WTC11 (cell line): ENCODE measurements at places on chromosomes 1 and 21.

GRCh38 chr1:55131801-55132200, 83.4 kb downstream of the USP24 start:
- no peak overlapping the region for H3K4me3 ChIP-seq
- no peaks in the 10 kb centered on the region for H3K4me1 ChIP-seq
- no peak overlapping the region for H3K27ac ChIP-seq
- H3K36me3 ChIP-seq = peaks cover 54% of the 10 kb centered on the region
- DNase-seq = no peak
- H3K27me3 ChIP-seq = no peaks in the 10 kb centered on the region

GRCh38 chr1:51690285-51690961, 73.5 kb downstream of the OSBPL9 start:
- H3K27me3 ChIP-seq = no peaks in the 10 kb centered on the region
- no peak overlapping the region for H3K4me3 ChIP-seq
- H3K27ac ChIP-seq = no peak overlapping the region

GRCh38 chr21:38487901-38488639, 10.2 kb downstream of the ERG start:
- DNase-seq = no peak
- H3K36me3 ChIP-seq = no peaks in the 10 kb centered on the region
- H3K27ac ChIP-seq = peak overlapping the region; percentile 99

GRCh38 chr1:1529321-1529720, 11.1 kb downstream of the TMEM240 start:
- H3K27ac ChIP-seq = no peak overlapping the region
- no peaks in the 10 kb centered on the region for H3K27me3 ChIP-seq
- no peak for DNase-seq
- H3K4me3 ChIP-seq = no peak overlapping the region
- H3K4me1 ChIP-seq = no peaks in the 10 kb centered on the region

GRCh38 chr1:109579491-109579890, 31.1 kb downstream of the GNAI3 start:
- no peaks in the 10 kb centered on the region for H3K27me3 ChIP-seq
- no peak overlapping the region for H3K4me3 ChIP-seq
- peaks cover 40% of the 10 kb centered on the region for H3K36me3 ChIP-seq
- no peak for DNase-seq
- H3K27ac ChIP-seq = no peak overlapping the region
- no peaks in the 10 kb centered on the region for H3K4me1 ChIP-seq

GRCh38 chr1:183673605-183674323, 20.6 kb upstream of the APOBEC4 start:
- H3K4me3 ChIP-seq = no peak overlapping the region
- peaks cover 2% of the 10 kb centered on the region; the same call in 1 of the 2 replicates for H3K36me3 ChIP-seq
- DNase-seq = no peak
- no peaks in the 10 kb centered on the region for H3K4me1 ChIP-seq
- H3K27me3 ChIP-seq = no peaks in the 10 kb centered on the region

DNA sequence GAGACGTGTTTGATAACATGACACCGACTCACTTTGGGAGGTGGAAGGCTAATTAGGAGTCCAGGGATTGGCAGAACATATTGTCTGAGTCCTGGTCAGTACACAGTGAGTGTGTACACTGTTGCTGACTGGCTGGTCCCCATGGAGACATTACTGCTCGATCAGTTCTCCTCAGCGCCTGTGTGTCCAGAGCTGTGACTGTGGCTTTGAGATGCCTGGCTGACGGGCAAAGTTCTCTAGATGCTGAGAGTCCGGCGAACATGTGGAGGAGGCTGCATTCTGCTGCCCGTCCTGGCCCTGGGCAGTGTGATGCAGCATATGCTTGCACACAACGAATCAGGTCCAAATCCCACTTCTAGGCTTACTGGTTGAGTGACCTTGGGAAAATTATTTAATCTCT, 280.1 kb upstream of the ST6GALNAC5 start:
- no peak overlapping the region for H3K4me3 ChIP-seq
- no peaks in the 10 kb centered on the region for H3K36me3 ChIP-seq
- DNase-seq = no peak
- no peaks in the 10 kb centered on the region for H3K27me3 ChIP-seq
- H3K27ac ChIP-seq = no peak overlapping the region

DNA sequence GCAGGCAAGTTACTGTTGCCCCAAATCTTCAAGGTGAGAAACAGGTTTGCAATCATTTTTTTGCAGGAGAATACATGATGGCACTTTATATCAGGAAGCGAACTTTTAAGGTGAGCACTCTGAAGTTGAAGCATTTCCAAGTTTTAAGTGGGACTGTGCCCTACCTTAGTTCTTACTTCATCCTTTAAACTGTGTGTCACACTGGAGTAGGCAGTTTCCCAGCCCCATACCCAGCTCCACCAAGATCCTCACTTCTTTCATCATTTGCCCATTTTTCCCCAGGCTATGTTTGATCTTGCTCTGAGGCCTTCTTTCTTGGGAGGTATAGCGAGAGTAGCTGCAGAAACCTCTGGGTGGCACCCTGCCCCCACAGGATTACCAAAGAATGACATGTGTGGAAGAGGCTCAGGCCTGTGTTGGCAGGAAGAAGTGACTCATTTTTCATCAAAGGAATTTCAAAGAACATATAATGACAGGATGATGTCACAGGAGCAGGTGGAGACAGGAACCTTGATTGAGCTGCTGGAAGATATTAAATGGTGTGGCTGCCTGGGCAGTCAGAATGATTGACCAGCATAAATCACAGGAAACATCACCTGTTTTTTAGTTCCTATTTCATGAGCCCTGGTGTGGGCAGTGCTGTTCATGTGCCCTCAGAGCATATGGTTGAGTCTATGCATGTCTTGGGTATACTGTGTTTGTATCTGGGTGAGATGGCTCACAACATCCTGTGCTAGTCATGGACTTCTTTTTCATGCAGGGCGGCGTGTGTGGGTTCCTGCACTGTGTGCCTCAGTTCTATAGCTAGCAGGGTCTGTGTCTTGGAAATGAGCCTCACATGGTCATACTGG, 20.8 kb upstream of the MACF1 start:
- H3K27ac ChIP-seq = peak overlapping the region; percentile 65
- peak; percentile 52 for DNase-seq
- peaks cover 46% of the 10 kb centered on the region for H3K4me1 ChIP-seq
- H3K27me3 ChIP-seq = no peaks in the 10 kb centered on the region
- H3K36me3 ChIP-seq = peaks cover 7% of the 10 kb centered on the region

DNA sequence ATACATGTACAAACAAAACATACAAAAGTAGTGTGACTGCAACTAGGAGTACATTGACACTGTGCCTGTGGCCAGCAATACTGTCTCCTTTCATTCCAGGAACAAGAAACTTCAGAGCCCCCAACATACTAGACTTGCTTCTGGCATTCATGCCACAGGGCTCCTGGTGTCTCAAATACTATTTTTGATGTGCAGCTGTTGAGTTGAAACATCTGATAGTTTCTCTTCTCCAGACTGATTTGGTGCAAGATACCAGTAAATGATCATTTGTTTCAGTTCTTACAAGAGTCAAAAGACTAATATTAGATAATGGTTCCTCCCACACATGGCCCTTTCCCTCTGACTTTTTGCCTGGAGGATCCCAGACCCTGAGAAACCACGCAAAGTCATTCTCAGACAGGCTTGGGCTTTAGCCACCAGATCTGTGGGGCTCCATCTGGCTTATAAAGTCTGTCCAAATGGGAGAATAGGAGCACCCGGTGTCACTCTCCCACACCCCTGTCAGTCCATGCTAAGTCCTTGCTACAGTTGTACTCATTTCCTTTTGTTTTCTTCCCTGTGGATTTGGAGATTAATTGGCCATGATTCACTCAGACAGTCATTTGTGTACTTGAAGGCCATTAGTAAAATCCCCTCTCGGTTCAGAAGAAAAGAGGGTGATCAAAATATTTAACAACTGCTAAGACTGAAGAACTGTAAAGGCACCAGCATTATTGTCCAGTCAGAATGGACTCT, 163.5 kb upstream of the RUNX1 start:
- H3K4me3 ChIP-seq = no peak overlapping the region
- H3K4me1 ChIP-seq = no peaks in the 10 kb centered on the region
- DNase-seq = no peak
- H3K27me3 ChIP-seq = no peaks in the 10 kb centered on the region
- H3K36me3 ChIP-seq = no peaks in the 10 kb centered on the region
- no peak overlapping the region for H3K27ac ChIP-seq

GRCh38 chr1:234887016-234887900, 241.4 kb downstream of the TOMM20 start:
- no peaks in the 10 kb centered on the region; the same call in 1 of the 2 replicates for H3K27me3 ChIP-seq
- no peak overlapping the region for H3K27ac ChIP-seq

GRCh38 chr1:27031235-27032118, 18.8 kb upstream of the TENT5B start:
- H3K27me3 ChIP-seq = no peaks in the 10 kb centered on the region
- peak; percentile 65 for DNase-seq
- no peaks in the 10 kb centered on the region for H3K36me3 ChIP-seq
- H3K4me3 ChIP-seq = peak overlapping the region; percentile 49
- H3K4me1 ChIP-seq = peaks cover 38% of the 10 kb centered on the region
- H3K27ac ChIP-seq = peak overlapping the region; percentile 84

DNA sequence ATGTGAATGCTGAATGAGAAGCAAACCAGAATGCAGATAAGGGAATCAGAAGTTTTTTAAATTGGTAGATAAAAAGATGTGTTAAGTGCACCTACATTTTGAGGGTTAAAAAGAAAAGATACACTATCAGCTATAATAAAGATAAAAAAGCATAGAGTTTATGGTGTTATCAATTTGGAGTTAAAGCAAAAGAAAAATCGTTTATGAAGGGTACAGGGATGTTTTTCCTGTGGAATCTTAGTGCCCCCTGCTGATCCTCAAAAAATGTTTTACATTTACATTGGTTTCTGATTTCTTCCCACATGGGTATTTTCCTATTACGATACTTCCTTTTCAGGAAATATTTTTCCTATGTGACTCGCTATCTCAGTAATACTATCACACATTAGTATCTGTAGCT, 293.5 kb downstream of the MRPL39 start:
- peaks cover 12% of the 10 kb centered on the region for H3K4me1 ChIP-seq
- H3K36me3 ChIP-seq = no peaks in the 10 kb centered on the region
- no peak overlapping the region for H3K4me3 ChIP-seq
- no peaks in the 10 kb centered on the region for H3K27me3 ChIP-seq
- DNase-seq = no peak
